Stimulated activated CD8-positive, alpha-beta memory T cell treated with anti-CD3 and anti-CD28 coated beads, Interleukin-2, amount 100 ng/mL, for 48 hours (primary cell): ENCODE measurements at places on chromosomes 7 and 10.

GRCh38 chr10:61825628-61826027 is 75.9 kb upstream of the ARID5B start:
- DNase-seq: no peak

- DNase-seq: no peak
Observed at GRCh38 chr7:87877366-87878040, 1.2 kb downstream of the DBF4 start.

GRCh38 chr10:5891009-5891408 is 966 bp downstream of the FBH1 start:
- no peak for DNase-seq

DNA sequence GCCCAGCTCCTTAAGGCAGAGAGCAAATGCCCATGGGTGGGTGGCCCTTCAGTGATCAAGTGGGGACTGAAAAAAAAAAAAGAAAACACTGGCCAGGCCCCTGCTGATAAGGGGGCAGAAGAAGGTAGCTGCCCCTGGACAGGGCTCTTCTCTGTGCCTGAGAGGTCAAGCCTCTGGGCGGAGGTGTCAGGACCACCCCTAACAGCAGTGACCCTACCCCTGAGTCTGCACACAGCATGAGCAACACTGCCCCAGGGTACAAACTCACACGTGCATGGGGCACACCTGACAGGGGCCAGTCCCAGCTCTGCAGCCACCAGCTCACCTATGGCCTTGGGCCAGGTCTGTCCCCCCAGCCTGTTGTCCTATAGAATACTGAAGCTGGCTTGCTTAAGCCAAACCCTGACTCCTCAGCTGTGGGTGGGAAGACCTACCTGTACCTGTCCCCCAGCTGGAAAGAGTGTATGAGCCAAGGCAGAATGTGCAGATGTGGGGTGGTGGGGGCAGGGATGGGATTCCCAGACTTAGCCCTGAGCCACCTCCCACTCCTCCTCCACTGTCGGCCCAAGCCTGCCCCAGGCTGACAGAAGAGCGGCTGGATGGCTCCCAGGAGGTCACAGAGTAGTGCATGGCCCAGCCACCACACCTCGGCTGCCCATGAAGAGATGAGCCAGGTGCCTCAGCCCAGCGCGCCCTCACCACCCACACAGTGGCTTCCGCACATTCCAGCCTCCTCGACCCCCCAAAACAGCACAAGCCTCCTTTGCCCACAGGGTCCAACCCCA is 23.7 kb downstream of the KCNH2 start:
- no peak for DNase-seq

- no peak for DNase-seq
Observed at GRCh38 chr7:46208635-46209525, 287.8 kb upstream of the IGFBP3 start.

DNA sequence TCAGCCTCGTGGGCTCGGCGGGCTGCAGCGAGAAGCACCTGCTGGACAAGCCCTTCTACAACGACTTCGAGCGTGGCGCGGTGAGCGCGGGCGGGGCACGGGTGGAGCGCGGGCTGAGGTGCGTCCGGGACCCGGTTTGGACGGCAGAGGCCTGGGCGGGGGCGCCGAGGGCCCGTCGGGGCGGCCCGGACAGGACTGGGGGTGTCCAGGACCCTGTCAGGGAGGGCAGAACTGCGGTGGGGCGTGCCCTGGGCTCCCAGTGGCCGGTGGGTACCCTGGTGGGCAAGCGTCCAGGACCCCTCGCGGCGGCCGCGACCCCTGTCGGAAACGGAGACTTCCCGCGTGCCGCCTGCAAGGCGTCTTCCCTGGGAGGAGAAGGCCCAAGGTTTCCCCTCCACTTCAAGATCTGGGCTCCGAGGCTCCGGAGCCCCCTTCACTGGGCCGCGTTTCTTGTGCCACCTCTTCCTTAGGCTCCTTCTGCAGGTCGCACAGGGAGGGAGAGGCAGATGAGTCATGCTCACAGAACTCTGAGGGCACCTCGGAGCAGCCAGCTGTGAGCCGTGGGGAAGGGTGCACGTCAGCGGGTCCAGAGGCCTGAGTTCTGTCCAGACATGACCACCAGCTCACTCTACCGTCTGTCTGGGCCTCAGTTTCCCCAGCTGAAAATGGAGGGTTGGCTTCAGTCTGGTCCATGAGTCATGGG is 485 bp downstream of the ALOX5 start:
- no peak for DNase-seq

GRCh38 chr10:123926401-123927264 is 35.0 kb upstream of the CPXM2 start:
- no peak for DNase-seq

GRCh38 chr7:30771880-30772425 is 736 bp downstream of the MINDY4 start:
- DNase-seq: no peak

DNA sequence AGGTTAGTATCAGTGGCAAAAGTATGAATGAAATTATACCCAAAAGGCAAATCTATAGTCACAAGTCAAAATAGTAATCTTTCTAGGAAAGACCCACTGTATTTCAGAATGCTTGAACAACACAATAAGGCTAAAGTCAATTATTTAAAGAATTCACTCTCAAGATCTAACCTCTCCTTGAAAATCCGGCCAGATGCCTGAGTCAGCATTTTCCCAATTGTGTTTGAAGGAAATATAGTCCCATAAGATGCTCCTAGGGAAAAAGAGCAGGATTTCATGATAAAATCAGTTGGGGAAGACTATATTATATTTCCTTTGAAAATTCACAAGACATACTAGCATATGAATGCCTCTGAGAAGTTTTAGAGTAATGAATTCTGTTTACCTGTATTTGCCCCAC is 1075.0 kb downstream of the GRM8 start:
- DNase-seq: no peak

- DNase-seq: no peak
Observed at GRCh38 chr10:34469446-34469845, 345.6 kb downstream of the PARD3 start.

- no peak for DNase-seq
Observed at GRCh38 chr7:517774-518629, 1.6 kb downstream of the PDGFA start.

- DNase-seq: no peak
Observed at GRCh38 chr10:132195366-132196075, 8.8 kb downstream of the DPYSL4 start.

DNA sequence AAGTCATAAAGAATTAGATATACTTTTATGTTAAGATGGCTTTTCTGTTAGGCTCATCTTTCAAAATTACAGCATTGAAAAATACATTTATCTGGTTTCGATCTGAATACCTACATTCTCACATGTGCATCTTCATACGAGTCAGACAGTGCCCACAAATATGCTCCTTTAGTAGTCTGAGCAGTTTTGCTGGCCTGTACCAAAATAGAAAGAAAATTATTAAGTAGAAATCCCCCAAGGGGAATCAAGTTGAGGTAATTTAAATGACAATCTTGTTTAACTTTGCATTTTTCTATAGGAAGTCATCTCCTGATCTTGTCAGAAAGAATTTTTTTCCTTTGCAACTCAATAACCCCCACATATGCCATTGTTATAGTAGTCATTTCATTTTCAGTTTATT is 287.4 kb upstream of the SEMA3D start:
- no peak for DNase-seq

DNA sequence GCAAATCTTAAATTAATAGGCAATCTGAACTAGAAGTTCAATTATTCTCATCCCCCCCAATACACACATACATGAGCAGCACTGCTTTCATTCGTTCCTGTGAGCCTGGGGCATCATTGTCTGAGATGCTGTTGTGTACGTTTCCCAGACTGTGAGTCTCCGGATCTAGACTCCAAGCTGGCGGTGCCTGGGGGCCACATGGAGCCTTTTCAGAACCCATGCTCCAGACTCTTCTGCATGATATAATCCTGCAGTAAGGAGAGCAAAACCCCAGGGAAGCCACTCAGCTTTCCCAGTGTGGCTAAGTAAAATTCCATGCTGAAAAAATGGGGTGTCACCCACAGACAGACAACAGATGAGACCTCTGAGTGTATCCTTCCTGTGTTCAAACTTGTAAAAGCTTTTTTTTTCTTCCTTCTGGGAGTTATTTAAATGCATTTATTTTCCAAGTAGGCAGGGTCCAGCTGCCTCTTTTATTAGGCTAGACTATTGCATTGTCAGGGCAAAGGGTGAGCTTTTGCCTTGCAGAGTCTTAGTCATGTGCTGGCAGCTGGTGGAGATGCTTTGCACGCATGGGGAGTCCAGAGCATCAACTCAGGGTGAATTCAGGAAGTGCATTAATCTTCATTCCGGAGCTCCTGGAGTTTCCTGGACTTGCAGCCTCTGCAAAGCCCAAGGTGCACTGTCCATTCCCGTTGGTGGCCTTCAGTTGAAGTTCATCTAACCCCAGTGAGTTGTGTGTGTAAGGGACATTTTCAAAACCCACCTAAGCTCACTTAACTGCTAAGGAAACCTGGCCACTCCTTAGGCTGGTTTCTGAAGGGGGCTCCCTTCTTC is 185.7 kb upstream of the ADO start:
- no peak for DNase-seq

- no peak for DNase-seq
Observed at GRCh38 chr7:143238289-143238980, 16.6 kb downstream of the TAS2R40 start.

DNA sequence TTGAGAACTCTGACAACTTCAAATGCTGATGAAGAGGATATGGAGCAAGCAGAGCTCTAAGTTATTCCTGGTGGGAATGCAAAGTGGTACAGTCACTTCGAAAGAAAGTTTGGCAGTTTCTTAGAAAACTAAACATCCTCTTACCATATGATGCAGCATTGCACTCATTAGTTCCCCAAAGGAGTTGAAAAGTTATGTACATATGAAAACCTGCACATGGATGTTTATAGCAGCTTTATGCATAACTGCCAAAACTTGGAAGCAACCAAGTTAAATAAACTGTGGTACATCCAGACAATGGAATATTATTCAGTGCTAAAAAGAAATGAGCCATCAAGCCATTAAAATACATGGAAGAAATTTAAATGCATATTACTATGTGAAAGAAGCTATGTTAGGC is 779.3 kb upstream of the COBL start:
- no peak for DNase-seq

- no peak for DNase-seq
Observed at GRCh38 chr10:70729763-70730357, 55.3 kb downstream of the TBATA start.

- no peak for DNase-seq
Observed at GRCh38 chr10:16445770-16446469, 9.1 kb downstream of the PTER start.

DNA sequence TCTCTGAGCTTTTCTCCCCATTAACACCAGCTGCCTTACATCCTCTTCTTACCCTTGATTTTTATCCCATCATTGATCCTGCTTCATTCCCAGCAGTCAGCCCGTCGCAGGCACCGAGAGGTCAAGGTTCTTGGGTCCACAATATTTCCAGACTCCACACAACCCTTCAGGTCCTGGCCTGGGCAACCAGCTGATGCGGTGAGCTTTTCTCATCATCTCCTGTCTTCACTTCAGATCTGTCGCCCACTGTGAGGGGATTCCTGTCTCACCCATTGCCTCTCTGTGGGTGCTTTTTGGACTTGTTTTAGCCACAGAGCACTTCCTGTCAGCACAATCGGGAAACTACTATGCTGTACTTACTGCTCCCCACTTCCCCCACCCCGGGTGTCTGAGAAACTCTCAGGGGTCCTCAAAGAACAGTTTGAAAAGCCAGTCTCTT is 8.4 kb upstream of the PVRIG start:
- DNase-seq: no peak

DNA sequence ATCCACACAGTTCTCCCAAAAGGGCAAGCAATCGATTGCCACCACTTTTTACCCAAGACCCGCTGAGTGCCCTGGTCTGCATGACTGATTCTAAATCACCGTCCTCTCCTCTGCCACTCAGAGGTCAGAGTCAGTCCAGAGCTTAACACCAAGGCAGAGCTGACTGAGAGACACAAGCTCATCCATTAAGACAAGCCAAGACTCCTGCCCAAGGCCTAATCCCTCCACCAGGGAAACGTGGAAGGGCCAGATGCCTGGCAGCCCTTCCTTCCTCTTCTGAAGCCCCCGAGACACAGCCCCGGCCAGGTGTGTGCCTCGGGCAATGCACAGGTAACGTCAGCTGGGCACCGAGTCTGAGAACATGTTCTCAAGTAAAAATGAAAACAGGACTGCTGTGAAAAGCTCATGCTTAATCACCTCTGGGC is 51.7 kb downstream of the DIP2C start:
- DNase-seq: no peak

- DNase-seq: no peak
Observed at GRCh38 chr10:19719284-19719683, 96.9 kb upstream of the PLXDC2 start.
